ENCODE measurements at places on chromosomes 13 and 19.

DNA sequence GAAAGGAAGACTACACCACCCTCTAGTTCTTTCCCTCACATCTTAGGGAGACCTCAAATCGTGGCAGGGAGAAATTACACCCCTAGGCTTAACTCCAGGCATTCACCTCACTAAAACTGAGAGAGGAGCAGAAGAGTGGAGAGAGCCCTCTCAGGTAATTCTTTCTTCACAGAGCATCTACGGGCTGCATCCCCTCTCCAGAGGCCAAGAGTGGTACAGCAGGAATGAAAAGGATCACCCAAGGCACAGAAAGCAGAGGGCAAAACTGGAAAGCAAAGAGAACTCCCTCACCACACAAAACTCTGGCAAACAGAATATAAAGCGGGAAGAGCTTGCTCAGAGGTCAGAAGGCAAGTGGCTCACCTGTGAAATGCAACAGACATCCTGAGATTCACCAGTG, 661.2 kb downstream of the TBC1D4 start:
- DNase-seq = no peak

- no peak for DNase-seq
These were observed 932 bp upstream of the TRAPPC2B start for GRCh38 chr19:57362419-57362818.

DNA sequence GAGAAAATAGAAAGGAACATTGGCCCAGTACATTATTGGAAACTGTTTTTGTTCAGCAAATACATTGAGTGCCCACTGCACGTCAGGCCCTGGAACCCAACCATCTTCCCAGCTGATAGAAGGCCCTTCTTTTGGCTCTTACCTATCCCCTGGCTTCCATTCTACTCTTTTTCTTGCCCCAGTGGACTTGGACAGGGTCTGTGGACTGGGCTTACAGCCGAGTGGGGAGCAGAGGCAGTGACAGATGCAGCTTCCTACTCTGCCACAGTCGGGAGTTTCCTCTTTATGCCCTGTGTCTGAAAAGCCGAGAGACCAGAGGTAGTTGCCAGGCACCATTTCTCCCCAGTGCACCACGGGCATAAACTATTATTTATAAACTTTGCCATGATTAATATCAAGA, 70.4 kb downstream of the ARHGAP35 start:
- DNase-seq = no peak

DNA sequence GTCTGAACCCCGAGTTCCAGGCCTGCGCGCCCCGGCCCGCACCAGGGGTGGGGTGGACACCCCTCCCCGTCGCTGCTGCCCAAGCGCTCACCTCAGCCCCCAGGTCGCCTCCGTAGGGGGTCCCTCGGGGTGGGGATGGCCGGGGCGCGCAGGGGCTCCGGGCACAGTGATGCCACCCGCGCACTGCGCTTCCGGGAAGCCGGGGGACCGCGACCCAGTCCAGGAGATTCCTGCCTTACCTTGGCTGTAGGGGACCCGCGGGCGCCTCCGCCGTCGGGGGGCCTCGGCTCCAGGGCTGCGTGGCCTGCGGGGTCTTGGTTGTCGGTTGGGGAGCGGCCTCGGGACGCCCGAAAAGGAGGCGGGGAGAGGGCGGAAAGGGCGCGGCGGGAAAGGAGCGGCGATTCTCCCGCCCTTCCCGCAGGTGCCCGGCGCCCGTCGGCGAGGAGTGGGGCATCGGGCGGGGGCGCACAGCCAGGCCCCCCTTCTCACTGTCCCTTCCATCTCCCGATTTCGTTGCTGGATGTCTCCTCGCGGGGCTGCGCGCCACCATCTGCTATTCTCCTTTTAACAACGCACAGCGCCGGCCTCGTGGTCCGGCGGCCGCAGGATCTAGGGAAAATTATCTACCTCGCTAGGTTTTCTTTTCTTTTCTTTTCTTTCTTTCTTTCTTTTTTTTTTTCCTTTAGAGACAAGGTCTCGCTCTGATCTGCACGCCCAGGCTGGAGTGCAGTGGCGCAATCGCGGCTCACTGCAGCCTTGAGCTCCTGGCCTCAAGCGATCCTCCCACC, at the start of gene KEAP1:
Gene KEAP1 (minus strand): TSS at position 355 of the 788 bp plus-strand sequence. CDS start 3,323 bp downstream, outside the sequence.
- peak; percentile 55 for DNase-seq

DNA sequence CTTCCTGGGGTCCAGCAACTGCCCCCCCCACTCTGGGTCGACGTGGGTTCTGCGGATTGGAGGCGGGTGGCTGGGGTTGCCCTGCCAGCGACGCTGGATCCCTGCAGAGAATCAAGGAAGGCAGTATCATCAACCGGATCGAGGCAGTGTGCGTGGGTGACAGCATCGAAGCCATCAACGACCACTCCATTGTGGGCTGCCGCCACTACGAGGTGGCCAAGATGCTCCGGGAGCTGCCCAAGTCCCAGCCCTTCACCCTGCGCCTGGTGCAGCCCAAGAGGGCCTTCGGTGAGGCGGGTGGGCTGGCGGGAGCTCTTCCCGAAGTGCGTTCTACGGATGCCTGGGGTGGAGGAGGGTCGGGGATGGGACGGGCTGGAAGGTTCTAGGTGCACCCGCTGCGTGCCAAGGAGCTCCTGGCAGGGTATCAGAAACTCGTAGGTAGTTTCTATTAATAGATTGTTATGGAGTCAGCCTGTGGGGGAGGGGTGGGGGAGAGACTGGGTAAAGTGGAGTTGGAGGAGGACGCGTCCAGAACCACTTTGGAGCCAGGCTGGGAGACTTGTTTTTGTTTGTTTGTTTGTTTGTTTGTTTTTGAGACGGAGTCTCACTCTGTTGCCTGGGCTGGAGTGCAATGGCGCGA, 1.5 kb downstream of the GIPC3 start:
- DNase-seq = no peak

GRCh38 chr13:32956595-32956933, 59.7 kb upstream of the KL start:
- no peak for DNase-seq

- DNase-seq = peak; percentile 30
These were observed 4.0 kb downstream of the MAG start for GRCh38 chr19:35295792-35296462.

- DNase-seq = no peak
These were observed 1.5 kb upstream of the SOX1 start for GRCh38 chr13:112065521-112065866.

- DNase-seq = no peak
These were observed 245.0 kb downstream of the MTUS2 start for GRCh38 chr13:29065142-29065541.

DNA sequence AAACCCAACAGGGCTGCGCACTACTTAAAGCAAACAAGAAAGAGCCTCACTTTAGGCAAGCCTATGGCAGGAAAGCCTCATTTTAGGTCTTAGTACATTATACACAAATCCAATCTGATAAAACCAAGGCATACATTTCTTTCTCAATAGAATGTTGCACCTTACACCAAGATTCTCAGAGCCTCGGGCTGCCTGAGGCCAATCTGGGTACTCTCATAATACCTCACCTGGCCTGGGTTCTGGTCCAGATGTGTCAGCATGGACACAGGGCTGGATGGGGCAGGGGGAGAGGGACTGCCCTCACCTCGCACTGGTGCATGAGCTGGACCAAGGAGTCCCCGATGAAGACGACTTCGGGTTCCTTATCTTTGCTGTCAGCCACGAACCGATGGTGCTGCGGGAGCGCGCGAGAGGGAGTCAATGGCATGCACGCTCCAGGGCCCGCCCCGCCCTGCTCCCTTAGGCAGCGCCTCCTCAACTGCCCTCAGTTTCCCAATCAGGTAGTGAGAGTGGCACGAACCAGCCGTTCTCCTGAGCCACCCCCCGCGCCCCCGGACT, at the start of gene PRR19:
Gene PRR19 (plus strand): TSS at position 487 of the 558 bp plus-strand sequence. CDS start 7,453 bp downstream, outside the sequence.
- DNase-seq = peak; percentile 41

DNA sequence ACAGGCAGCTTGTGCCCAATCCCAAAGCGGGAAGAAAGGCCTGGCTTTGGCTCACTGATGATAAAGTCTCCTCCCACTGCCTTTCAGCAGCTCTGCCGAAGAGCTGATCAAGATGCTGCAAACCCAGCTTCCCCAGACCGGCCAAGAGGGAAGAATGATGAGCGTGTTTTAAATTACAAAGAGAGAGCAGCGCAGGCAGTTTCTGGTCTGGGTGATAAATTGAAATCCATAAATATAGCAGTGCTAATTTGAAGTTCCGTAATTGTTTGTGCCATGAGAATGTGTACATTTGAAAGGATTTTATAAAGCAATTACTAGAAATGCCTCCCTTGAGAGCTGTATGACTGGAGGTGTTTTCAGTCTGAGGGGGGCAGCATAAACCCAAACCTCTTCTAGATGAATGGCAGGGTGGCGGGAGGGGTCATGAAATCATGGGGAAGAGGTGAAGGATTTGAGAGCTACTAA, 171.8 kb downstream of the STK24 start:
- no peak for DNase-seq

GRCh38 chr19:6393074-6393982, at the start of gene GTF2F1:
Gene GTF2F1 (minus strand): TSS chr19:6393164. CDS start chr19:6392995, 169 bp downstream.
- DNase-seq = peak; percentile 94

- DNase-seq = no peak
These were observed 3.4 kb downstream of the NUDT15 start for GRCh38 chr13:48040896-48041295.

DNA sequence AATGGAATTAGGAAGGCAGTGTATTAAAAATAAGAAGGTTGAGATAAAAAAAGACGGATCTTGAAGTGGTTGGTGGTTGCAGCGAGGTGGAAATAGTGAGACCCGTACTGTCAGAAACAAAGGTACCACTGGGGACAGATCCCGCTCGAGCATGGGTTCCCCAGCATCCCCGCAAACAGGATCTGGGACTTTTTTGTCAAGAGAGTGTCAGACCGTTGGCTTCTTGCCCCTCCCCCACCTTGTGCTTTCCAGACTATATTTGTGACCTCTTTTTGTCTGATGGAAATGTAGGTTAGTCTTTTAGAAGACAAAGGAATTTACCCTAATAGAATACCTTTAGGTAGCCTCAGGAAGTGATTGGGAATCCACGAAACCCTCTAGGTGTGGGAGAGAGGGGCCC, 4.2 kb downstream of the GATAD2A start:
- no peak for DNase-seq

- peak; percentile 56 for DNase-seq
These were observed 15.0 kb upstream of the SLC35E1 start for GRCh38 chr19:16586991-16587832.

DNA sequence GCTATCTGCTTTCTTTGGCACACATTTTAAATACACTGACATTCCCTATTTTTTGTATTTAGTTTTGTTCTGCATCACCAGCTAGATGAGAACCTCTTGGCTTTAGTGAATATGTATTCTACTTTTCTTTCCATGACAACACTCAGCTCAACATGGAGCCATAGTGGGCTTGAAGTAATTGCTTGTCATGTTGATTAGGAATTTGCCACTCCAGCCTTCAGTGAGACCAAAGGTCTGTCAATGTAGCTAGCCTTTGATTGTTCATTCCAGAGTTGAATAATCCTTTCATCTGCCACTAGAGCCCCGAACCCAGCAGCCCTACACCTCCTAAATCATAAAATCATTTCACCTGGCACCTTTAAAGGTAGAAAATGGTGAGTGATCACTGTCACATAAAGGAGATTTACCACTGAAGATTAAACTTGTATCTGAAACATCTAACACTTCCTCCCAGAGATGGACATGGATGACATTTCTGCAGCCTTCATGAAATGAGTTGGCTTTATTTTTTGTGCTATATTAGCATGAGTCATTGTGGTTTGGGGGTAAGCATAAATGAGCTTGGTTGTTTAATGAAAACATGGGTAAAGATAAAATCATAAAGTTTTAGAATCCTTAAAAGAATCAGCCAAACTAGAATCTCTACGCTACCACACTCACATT, 29.2 kb upstream of the GARRE1 start:
- no peak for DNase-seq

GRCh38 chr13:67023130-67023876, 206.8 kb downstream of the PCDH9 start:
- no peak for DNase-seq
